ENCODE measurements at places on chromosomes 16 and 17. TPM values are rescaled to one million over a fixed set of nuclear protein-coding genes. Genes with fewer than 3 reads are reported as not detected.

DNA sequence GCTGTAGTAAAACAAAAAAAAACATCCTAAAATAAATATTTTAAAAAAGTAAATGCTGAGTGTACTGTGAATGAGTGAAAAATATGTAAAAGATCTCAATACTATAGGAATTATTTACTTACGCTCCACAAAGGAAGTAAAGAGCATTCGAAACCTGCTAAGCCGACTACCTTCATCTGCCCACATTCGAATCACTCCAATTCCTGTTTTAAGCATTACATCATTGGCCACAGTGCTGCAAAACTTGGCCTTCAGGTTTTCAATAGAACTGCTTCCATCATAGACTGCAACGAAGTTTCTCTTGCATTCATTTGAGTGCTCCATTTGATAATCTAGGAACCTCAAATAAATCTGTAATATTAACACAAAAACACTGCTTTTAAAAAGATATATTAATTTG, 34.4 kb downstream of the NETO2 start:
- H3K4me3 ChIP-seq = no peak overlapping the region
- no peak overlapping the region for H3K27ac ChIP-seq
- no peaks in the 10 kb centered on the region for H3K36me3 ChIP-seq
- H3K4me1 ChIP-seq = no peaks in the 10 kb centered on the region
- no peak for DNase-seq
- no peaks in the 10 kb centered on the region for H3K27me3 ChIP-seq

- H3K4me3 ChIP-seq = peak overlapping the region; percentile 45
- peaks cover 21% of the 10 kb centered on the region for H3K4me1 ChIP-seq
- H3K27ac ChIP-seq = no peak overlapping the region
- DNase-seq = no peak
- H3K27me3 ChIP-seq = peaks cover 21% of the 10 kb centered on the region
Measured at GRCh38 chr17:40363111-40363827, 1.3 kb downstream of the GJD3 start.

The TBC1D28 gene
- total RNA-seq = not detected

The MSLN gene
- total RNA-seq = not detected

- H3K4me1 ChIP-seq = no peaks in the 10 kb centered on the region
- no peaks in the 10 kb centered on the region for H3K36me3 ChIP-seq
- H3K27ac ChIP-seq = no peak overlapping the region
Measured at GRCh38 chr16:59410451-59410850, 676.3 kb upstream of the GOT2 start.
